Left colon (tissue), 2 donors: ENCODE measurements at places on chromosomes 12 and 14.
A peak's percentile ranks its signal among the peaks of the same experiment; 100 is the strongest.

GRCh38 chr14:73753124-73753886, 39.1 kb upstream of the PNMA1 start:
- peak; percentile 81 for DNase-seq

- no peak for DNase-seq
Observed at GRCh38 chr12:88677464-88677863, 97.2 kb upstream of the KITLG start.

GRCh38 chr12:31736472-31736871, 7.7 kb upstream of the AMN1 start:
- no peak for DNase-seq

GRCh38 chr14:73718418-73719251, 4.5 kb upstream of the PNMA1 start:
- DNase-seq: no peak

GRCh38 chr14:21822109-21822508, 148.5 kb upstream of the OR4E1 start:
- no peak for DNase-seq

- DNase-seq: no peak
Observed at GRCh38 chr12:97305651-97306050, 157.0 kb upstream of the RMST start.

DNA sequence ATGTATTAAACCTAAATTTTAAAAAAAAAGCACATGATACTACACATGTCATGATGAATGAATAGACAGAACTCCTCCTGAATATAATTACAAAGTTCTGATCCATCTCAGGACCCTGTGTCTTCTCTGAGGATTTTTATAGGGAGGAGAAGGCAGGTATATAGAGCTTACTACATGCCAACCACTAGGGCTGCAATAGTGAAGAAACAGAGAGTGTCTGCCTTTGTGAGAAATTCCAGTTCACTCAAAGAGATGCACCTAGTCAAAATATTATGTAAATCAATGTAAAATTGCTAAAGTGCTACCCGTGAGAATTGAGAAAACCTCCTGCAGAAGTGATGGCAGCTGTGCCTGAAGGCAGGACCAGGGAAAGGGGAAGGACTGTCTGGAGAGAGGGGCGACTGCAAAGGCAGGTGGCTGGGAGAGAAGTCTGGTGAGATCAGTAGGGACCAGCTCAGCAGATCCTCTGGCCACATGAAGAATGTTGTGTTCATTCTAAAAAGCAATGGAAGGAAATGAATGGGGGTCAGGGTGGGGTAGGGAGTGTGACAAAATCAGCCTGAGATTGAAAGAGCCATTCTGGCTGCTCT, 15.1 kb downstream of the ABHD4 start:
- no peak for DNase-seq

GRCh38 chr12:43964033-43964432, 128.2 kb downstream of the TMEM117 start:
- DNase-seq: no peak

DNA sequence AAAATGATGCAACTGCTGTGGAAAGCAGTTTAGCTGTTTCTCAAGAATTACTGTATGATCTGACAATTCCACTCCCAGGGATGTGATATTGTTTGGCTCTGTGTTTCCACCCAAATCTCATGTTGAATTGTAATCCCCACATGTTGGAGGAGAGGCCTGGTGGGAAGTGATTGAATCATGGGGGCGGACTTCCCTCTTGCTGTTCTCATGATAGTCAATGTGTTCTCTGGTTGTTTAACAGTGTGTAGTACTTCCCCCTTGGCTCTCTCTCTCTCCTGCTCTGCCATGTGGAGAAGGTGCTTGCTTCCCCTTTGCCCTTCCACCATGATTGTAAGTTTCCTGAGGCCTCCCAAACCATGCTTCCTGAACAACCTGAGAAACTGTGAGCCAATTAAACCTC, 93.4 kb upstream of the CPM start:
- DNase-seq: no peak

GRCh38 chr12:103169-103981, 36.8 kb downstream of the IQSEC3 start:
- no peak for DNase-seq

DNA sequence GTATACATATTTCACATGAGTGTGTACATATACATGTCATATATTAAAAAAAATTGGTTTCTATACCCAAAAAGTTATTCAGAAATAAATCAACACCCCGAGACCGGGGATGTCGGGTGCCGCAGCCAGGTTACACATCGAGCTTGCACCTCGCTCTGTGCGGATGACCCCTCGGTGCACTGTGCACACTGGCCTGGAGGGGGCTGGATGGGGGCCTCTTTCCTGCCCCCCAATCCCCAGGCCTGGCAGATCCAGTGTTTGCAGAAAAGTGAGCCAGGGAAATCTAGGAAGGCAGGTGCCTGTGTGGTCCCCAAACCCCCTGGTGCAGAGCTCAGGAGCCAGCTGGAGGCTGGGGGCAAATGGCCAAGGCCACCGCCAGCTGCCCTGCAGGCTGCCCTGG, 27.1 kb upstream of the GPR68 start:
- DNase-seq: no peak

GRCh38 chr12:109450980-109451379, 26.1 kb downstream of the KCTD10 start:
- DNase-seq: no peak

- DNase-seq: peak; percentile 34
Observed at GRCh38 chr12:106345746-106346145, 11.8 kb upstream of the POLR3B start.

DNA sequence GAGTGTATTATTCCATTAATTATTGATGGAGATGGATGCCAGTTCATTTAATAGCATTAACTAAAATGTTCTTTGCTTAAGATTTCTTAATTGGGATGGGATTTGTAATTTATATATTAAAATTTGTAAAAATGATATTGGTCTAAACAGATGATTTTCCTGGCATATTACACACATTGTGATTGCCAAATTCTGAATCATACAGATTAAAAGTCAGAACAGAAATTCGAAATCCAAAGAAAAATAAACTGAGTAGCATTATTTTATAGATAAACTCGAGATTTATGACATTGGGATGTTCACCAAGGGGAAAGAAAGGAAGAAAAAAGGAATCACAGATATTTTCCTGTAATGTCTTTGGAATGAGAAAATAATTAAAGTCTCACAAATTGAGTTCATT, 481.1 kb downstream of the CCER1 start:
- no peak for DNase-seq

DNA sequence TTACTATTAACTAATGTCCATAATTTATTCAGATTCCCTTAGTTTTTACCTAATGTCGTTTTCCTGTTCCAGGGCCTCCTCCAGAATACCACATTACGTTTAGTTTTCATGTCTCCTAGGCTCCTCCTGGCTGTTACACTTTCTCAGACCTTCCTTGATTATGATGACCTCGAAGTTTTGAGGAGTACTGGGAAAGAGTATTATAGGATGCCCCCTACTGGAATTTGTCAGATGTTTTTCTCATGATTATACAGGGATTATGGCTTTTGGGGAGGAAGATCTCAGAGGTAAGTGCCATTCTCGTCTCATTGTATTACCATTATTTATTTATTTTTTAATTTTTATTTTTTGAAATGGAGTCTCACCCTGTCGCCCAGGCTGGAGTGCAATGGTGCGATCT, 17.7 kb upstream of the C1S start:
- no peak for DNase-seq

- no peak for DNase-seq
Observed at GRCh38 chr12:39605996-39606395, 13.6 kb downstream of the ABCD2 start.

- no peak for DNase-seq
Observed at GRCh38 chr12:2356601-2357125, 303.9 kb downstream of the CACNA1C start.

GRCh38 chr14:69928111-69928523, 48.9 kb downstream of the SMOC1 start:
- DNase-seq: no peak

DNA sequence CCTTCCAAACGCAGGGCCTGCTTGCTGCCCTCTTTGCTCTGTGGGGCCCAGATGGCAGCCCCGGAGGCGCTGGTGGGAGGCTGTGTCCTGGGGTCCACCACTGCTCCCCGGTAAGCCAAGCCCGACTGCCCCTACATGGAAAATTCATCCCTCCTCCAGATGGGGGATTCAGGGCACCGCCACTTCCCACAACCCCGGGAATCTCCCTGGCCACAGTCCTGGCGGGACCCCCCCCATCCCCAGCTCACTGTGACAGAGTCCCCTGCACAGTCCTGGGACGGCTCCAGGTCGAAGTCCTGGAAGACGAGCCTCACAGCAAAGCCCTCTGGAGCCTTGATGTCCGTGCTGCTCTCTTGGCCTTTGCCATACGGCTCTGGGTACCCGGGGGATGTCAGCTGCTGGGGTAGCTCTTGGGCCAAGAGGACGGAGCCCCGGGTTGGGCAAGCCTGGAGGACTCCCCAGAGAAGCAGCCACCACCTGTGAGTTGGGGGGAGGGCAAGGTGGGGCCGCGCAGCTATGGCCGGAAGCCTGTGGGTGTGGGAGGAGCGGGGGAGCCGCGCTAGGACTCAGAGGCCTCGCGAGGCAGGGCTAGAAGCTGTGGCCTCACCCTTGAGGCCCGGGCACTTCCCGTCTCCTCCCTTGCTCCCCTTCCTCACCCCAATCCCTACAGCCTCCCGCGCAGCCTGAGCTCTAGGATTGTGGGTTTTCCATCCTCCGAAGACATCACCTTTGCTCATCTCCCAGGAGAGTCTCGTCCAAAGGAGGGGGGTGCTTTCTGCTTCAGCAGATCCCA, 815 bp downstream of the C1RL start:
- DNase-seq: peak; percentile 88

DNA sequence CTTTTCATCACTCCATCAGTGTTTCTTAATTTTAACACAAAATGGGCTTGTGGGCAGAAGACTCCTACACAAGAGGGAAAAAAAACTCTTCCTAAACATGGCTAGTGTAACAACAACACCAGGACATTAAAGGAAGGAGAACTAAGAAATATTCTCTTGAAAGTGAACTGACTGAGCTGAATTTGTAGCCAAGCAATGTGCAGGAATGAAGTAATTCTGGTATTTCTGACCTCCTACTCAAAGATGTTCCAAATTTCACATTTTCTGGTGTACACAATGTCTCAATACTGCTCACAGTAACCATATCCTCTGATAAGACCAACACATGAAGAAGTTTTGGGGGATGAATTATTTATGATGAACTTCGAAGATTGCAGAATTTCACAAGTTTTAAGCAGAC, 357.3 kb downstream of the DUSP6 start:
- no peak for DNase-seq

DNA sequence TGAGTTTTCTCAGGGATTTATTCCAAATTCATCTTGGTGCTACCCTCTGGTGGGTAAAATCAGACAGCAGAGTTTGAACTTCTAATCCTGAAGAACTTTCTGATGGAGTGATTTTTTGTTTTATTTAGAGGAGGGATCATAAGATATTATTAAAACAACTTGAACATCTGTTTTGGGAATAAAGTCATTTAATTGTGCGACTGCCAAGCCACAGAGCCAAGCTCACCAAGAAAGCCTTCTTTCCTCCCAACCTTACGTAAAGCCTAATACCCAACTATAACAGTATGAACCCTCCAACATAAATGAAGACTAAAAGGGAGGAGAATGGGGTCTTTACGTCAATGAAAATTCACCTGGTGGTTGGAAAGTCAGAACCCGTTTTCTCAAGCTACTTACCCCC, 205.5 kb upstream of the IGF1 start:
- DNase-seq: no peak

- no peak for DNase-seq
Observed at GRCh38 chr12:24881724-24882371, 67.1 kb downstream of the BCAT1 start.

DNA sequence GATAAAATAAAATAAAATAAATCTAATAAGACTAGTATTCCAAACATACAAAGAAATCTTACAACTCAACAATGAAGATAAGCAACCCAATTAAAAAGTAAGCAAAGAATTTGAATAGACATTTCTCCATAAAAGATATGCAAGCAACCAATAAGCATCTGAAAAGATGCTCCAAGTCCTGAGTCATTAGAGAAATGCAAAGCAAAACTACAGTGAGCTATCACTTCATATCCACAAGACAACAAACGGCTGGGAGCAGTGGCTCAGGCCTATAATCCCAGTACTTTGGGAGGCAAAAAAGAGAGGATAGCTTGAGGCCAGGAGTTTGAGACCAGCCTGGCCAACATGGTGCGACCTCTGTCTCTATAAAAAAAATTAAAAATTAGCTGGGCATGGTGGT, 26.8 kb downstream of the ZFYVE1 start:
- no peak for DNase-seq

- no peak for DNase-seq
Observed at GRCh38 chr14:79136071-79137044, 966.2 kb downstream of the NRXN3 start.

- no peak for DNase-seq
Observed at GRCh38 chr14:103499709-103500108, 22.9 kb downstream of the CKB start.

- DNase-seq: peak; percentile 48
Observed at GRCh38 chr14:74910556-74910955, 12.5 kb downstream of the RPS6KL1 start.

DNA sequence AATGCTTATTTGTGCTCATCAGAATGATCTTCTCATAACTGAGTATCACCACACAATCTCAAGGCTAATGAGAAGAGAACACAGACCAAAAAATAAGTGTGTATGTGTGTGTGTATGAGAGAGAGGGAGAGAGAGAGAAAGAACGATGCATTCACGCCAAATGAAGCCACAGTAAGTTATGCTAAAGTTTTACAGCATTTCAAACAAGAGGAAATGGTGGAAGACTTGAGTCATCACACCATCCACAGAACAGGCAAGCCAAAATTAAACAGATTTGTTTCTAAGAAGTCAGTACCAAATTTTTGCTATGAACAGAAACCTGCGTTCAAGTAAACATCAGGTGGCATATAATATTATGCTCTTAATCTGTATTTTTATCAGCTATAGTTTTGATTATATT, 141.2 kb downstream of the MED13L start:
- DNase-seq: no peak

DNA sequence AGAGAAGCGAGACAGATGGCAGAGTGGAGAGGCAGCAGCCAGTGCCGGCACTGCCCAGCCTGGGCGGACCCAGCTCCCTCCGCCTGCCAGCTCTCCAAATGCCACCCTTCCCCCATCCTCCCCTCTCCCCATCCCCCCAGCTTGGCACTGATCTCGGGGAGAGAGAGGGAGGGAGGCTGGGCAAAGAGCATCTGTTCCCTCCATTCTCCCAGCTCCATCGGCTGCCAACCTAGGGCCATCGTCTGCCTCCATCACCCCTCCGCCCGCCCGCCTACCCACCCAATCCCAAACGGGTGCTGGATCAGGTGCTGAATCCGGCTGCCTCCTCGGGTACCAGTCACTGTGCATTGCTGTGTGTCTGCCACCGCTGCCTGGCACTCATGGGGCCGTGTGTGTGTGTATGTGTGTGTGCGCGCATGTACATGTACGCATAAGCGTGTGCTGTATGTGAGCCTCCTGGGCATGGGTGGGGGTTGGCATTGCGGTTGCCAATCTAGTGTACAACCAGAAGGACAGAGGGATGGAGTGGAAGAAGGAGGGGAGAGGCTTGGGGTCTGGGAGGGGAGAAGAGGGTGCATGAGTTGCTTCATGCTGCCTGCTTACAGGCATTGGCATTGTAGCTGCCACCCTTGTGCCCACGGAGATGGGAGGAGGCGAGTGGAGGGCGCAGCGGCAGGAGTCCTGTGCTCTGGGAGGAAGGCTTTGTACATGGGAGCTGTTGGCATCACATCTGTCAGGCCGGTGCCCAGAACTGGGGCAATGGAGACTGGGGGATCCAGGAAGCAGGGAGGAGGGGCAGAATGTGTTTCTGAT, 38.4 kb downstream of the ZFHX2 start:
- DNase-seq: no peak
